Skeletal muscle cell (primary cell): ENCODE measurements at places on chromosomes 13 and 19.
A peak's percentile ranks its signal among the peaks of the same experiment; 100 is the strongest.

GRCh38 chr13:107832500-107833100 lies 382.7 kb downstream of the LIG4 start:
- DNase-seq: no peak

GRCh38 chr13:75748874-75749273 lies 112.7 kb downstream of the LMO7 start:
- no peak for DNase-seq

GRCh38 chr13:38223089-38223488 lies 126.6 kb upstream of the UFM1 start:
- peak; percentile 31 for DNase-seq

DNA sequence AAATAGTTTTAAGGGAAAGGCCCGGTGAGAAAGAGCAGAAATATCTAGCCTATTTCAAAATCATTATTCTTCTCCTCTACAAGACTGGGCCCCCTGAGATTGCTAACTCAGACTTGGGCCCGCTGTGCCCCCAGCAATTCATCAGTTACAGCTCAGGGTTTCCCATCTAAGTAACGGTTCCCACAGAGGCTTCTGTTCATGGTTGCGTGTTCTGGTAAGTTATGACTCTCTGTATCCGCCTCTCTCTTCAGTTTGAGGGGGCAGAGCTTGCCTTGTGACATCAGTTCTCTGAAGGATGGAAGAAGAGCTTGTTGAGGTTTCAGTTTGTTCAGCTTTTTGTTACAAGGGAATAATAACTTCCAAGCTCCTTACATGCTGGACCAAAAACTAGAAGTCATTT lies 11.6 kb downstream of the ZNF57 start:
- DNase-seq: no peak

DNA sequence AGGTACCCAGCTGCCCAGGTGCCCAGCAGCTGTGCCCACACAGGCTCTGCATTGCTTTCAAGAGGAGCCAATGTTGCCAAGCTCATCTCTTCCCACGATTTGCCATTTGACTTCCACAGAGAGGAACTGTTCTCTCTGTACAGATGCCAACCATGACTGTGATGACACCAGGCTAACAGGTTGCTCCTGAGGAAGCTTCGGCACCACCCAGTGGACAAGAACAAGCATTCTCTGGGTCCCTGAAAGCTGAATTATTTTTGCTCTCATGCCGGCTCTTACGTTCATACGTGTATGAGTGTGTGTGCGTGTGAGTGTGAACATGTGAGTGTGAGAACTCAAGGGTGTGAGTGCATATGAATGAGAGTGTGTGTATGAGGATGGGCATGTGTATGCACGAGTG lies 535.2 kb downstream of the LIG4 start:
- DNase-seq: no peak

- no peak for DNase-seq
Observed at GRCh38 chr13:88377852-88378251, 706.7 kb downstream of the SLITRK5 start.
